ENCODE measurements at places on chromosomes 5 and 9. TPM values are rescaled to one million over a fixed set of nuclear protein-coding genes. Genes with fewer than 3 reads are reported as not detected.

- DNase-seq, result no peak
- no peaks in the 10 kb centered on the region for H3K27me3 ChIP-seq
- no peaks in the 10 kb centered on the region for H3K4me1 ChIP-seq
- no peak overlapping the region for H3K4me3 ChIP-seq
- H3K36me3 ChIP-seq, result no peaks in the 10 kb centered on the region
These were observed 38.9 kb upstream of the FAM174A start for GRCh38 chr5:100496296-100496695.

DNA sequence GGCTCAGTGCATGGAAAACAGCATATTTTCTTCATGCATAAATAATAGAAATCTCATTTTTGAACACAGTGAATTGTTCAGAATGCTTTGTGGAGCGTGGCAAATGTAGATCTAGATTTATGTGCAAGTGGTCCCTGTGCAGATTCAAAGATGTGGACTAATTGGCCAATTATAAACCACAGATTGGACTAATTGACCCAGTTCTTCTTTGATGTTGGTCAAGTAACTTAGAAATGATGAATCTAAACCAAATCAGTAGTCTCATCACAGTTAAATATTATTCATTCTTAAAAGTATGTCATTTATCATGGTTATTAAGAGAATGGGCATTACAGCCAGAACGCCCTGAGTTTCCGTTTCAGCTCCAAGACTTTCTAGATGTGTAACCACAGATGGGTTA lies 11.7 kb upstream of the PDE4D start:
- no peak overlapping the region for H3K4me3 ChIP-seq
- no peaks in the 10 kb centered on the region for H3K4me1 ChIP-seq
- no peak for DNase-seq
- H3K27ac ChIP-seq, result no peak overlapping the region

DNA sequence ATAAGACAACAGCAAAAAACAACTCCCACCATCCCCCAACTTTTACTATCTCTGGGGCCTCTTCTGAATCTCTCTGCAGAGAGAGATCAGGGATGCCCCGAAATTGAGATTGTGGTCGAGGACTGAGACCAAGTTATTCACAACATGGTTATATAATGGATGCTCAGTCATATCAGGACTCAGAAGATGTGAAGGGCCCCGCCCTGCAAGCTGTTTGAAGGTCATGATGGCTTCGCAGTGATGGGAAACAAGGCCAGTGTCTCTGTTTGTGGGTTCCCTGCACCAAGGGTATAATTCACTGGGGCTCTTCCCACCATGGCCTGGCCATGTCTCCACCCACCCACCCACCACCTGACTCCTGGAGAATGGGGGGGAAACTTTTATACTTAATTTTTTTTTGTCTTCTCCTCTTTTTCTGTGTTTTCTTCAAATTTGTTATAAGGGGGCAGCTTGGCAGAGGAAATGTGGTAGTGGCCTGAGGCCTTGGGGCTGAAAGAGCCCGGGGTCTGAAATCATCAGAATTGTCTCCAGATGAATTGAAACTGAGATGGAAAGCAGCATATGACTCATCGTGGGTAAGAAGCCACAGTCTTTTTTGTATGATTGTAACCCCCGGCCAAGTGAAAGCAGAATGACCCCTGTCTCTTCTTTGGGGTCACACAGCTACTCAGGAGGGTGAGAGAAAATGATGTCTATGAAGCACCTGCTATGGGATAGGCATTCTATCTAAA lies 15.0 kb upstream of the TEX48 start:
- H3K4me1 ChIP-seq, result no peaks in the 10 kb centered on the region
- no peak overlapping the region for H3K4me3 ChIP-seq
- H3K27ac ChIP-seq, result no peak overlapping the region
- H3K27me3 ChIP-seq, result no peaks in the 10 kb centered on the region
- DNase-seq, result no peak

DNA sequence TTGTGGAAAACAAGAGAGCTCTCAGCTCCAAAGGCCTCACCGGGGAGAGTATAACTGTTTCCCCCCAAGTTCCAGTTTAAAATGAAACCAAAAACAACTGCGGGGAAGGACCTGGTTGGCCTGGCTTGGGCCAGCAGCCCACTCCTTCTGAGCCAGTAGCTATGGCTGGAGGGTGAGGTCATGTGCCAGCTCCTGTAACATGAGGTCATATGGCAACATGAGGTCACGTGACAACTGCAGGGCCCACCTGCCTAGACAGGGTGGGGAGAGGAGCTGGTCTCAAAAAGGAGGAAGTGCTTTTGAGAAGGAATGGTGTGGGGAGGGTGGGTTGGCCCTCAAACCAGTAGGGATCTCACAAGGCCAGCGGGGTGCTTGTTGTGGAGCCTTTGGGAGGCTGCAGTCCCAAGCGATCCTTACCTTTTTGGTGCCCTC lies 29.3 kb upstream of the CRB2 start:
- no peaks in the 10 kb centered on the region for H3K4me1 ChIP-seq
- H3K36me3 ChIP-seq, result no peaks in the 10 kb centered on the region
- DNase-seq, result no peak

DNA sequence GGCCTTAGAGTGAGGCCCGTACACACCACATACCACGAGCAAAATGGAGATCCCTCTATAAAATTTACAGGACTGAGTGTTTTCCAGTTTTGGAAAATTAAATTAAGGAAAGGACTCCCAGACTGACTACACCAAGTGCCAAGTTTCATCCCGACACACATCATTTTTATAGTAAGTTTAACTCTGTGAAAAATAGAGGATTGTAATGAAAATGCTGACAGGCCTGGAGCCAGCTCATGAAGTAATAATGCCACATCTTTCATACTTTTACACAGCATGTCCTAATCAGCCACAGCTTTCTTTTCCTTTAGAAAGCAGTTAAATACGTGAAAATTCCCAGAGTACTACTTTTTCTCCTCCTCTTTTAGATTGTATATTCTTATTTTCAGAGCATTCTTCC lies 169.2 kb downstream of the SAXO1 start:
- H3K4me1 ChIP-seq, result no peaks in the 10 kb centered on the region
- no peaks in the 10 kb centered on the region for H3K27me3 ChIP-seq
- no peaks in the 10 kb centered on the region for H3K36me3 ChIP-seq
- no peak overlapping the region for H3K4me3 ChIP-seq

GRCh38 chr5:3818624-3819023 lies 223.0 kb downstream of the IRX1 start:
- H3K36me3 ChIP-seq, result no peaks in the 10 kb centered on the region
- H3K4me1 ChIP-seq, result no peaks in the 10 kb centered on the region

DNA sequence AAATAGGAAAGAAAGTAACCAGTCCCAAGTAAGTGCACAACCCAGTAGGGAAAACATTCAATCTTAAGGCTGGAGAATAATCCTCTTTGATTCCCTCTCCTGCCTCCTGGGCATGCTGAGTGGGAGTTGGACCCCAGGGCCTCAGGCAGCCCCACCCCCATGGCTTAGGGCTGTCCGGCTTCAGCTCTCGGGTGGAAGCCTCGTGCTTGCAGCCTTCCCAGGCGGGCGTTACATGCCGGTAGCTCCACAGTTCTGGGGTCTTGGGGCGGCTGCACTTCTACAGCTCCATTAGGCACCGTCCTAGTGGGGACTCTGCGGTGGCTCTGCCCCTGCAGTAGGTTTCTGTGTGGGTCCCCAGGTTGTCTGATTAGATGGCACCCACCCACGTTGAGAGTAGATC lies 10.1 kb downstream of the GLIPR2 start:
- H3K27me3 ChIP-seq, result no peaks in the 10 kb centered on the region
- H3K4me3 ChIP-seq, result no peak overlapping the region
- peaks cover 4% of the 10 kb centered on the region for H3K4me1 ChIP-seq
- peak; percentile 32 for DNase-seq
- no peak overlapping the region for H3K27ac ChIP-seq
- no peaks in the 10 kb centered on the region for H3K36me3 ChIP-seq

GRCh38 chr5:175281714-175282113 lies 162.3 kb downstream of the DRD1 start:
- no peak overlapping the region for H3K27ac ChIP-seq
- no peak for DNase-seq
- H3K4me3 ChIP-seq, result no peak overlapping the region
- H3K36me3 ChIP-seq, result no peaks in the 10 kb centered on the region

- no peak overlapping the region for H3K27ac ChIP-seq
- DNase-seq, result no peak
- H3K4me1 ChIP-seq, result no peaks in the 10 kb centered on the region
- H3K4me3 ChIP-seq, result no peak overlapping the region
These were observed 2.9 kb downstream of the FAM13B start for GRCh38 chr5:138029944-138030343.

DNA sequence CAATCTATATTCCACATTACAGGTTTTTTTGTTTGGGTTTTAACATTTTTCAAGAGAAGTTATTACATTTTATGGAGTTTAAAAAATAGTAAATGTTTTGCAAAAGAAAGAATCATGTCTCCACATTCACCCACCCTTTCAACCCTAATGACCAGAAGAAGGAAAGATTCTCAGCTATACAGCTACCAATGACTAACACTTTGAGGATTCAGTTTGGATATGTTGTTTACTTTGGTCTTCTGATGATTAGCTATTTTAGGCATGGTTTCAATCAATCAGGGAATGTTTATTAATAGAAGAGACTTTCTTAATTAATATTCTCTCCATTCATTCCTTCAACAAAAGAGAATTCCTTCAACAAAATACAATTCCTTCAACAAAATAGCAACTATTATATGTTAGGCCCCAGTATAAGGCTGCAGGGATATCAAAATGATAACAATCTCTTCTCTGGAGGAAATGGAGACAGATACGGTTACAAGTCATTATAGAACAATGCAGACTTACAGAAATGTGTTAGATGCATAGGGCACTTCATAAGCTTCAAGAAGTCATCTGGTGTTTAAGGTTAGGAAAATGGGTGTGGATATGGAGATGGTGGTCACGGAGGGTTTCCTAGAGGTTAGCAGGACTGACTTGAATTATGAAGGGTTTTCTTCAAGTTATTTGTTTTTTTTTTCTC lies 9.3 kb upstream of the NR3C1 start:
- H3K4me1 ChIP-seq, result no peaks in the 10 kb centered on the region
- H3K36me3 ChIP-seq, result no peaks in the 10 kb centered on the region
- no peaks in the 10 kb centered on the region for H3K27me3 ChIP-seq
- H3K27ac ChIP-seq, result no peak overlapping the region
- no peak overlapping the region for H3K4me3 ChIP-seq

- DNase-seq, result no peak
- H3K36me3 ChIP-seq, result no peaks in the 10 kb centered on the region
- H3K27me3 ChIP-seq, result no peaks in the 10 kb centered on the region
- no peak overlapping the region for H3K27ac ChIP-seq
These were observed 793.2 kb upstream of the RGMB start for GRCh38 chr5:97980291-97980690.

DNA sequence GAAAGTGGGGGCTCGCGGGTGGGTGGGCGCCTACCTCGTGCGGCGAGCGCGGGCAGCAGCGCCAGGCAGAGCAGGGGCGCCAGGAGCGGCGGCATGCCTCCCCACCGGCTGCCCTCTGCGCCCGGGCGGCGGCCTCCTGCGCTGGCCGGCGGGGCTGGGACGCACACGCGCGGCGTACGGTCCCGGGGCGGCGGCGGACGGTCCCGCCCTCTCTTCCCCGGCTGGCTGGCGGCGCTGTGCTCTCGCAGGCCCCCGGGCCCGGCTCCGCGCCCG lies 220 bp downstream of the NOTCH1 start:
- H3K4me3 ChIP-seq, result peak overlapping the region; percentile 84
- no peak overlapping the region for H3K27ac ChIP-seq
- H3K36me3 ChIP-seq, result no peaks in the 10 kb centered on the region
- H3K4me1 ChIP-seq, result no peaks in the 10 kb centered on the region
- no peaks in the 10 kb centered on the region for H3K27me3 ChIP-seq

Gene UGT3A1
- total RNA-seq, result not detected

Gene SPINK6
- total RNA-seq, result not detected

Gene ITGA2
- 5.2 TPM for total RNA-seq

Gene C5orf52
- total RNA-seq, result not detected
